ENCODE measurements at places on chromosomes 1 and 21. TPM values are rescaled to one million over a fixed set of nuclear protein-coding genes. Genes with fewer than 3 reads are reported as not detected.

The KCNJ15 gene
- not detected for total RNA-seq

DNA sequence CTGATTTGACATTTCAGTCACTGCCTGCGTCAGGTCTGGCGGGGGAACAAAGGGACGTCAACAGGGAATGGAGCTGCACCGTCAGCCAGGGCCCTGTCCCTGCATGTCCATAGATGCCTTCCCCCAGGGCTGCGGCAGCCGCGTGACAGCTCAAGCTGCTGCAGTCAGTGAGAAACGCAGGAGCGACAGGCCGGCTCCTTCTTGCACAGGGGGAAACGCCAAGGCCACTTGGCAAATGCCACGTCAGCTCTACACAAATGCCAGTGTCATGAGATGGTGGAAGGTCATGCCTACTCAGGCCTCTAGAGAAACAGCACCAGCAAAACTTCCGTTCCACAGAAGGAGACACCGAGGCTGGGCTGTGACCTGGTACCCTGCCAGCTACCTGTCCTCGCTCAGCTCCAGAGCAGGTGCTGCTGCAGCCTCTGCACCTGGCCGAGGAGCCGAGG is 37.7 kb downstream of the SYF2 start:
- H3K27me3 ChIP-seq, result no peaks in the 10 kb centered on the region
- H3K27ac ChIP-seq, result no peak overlapping the region

DNA sequence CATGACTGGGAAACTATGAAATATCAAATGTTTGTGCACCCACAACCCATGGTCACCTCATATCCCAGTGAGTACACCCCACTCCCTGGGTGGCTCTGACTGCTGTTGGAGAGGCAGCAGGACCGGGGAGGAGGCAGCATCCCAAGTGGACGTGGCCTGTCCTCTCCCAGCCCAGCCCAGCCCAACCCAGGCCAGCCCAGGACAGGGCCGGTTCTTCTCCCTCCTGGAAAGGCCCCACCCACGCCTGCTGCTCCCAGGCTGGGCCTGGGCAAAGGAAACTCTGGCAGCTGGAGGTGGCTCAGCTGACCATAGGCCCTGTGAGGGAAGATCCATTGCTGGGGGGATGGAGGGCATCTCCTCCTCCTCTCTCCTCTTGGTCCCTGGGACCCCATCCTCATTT is 19.1 kb downstream of the MATN1 start:
- DNase-seq, result no peak
- no peaks in the 10 kb centered on the region for H3K27me3 ChIP-seq
- H3K27ac ChIP-seq, result no peak overlapping the region
- no peaks in the 10 kb centered on the region for H3K36me3 ChIP-seq

GRCh38 chr1:158534496-158534895 is 19.7 kb downstream of the OR6Y1 start:
- no peaks in the 10 kb centered on the region for H3K4me1 ChIP-seq
- no peak overlapping the region for H3K4me3 ChIP-seq
- no peaks in the 10 kb centered on the region for H3K27me3 ChIP-seq
- H3K27ac ChIP-seq, result no peak overlapping the region

The DCDC2B gene
- not detected for total RNA-seq

- no peak overlapping the region for H3K4me3 ChIP-seq
- no peak overlapping the region for H3K27ac ChIP-seq
- no peaks in the 10 kb centered on the region for H3K27me3 ChIP-seq
- H3K4me1 ChIP-seq, result peaks cover under 1% of the 10 kb centered on the region
Measured at GRCh38 chr1:109926662-109927300, 16.1 kb downstream of the CSF1 start.

DNA sequence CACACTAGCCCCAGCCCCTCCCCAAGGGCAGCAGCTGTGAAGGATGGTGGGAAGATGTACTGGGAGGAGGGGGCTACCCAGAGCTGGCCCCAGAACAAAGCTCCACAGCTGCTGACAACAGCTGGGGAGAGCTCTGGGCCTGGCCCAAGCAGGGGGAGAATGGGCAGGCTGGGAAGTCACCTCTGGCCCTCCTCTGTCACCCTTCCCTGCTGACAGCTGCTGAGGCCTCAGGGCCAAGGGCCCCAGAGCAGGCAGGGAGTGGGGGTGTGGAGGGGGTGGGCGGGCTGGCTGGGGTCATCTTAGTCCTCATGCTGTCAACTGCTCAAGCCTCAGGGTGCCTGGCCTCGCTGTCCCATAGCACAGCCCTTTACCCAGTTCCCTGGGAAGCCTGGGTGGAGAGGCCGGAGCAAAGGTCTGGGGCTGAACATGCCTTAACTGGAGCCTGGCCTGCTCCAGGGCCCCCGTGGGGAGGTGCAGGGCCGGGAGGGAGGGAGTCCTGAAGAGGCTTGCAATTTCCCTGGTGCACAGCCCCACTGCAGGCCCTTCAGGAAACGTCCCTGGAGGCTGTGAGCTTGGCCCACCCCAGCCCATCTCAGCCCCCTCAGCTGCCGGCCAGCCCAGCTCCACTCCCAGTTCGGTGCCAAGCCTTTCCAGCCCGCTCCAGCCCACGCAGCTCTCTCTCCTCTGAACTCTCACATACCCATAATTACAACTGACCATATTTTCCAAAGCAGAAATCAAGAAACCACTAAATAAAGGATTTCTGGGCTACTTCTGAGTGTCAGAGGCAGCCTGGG is 25.7 kb downstream of the HSPG2 start:
- H3K36me3 ChIP-seq, result 0 out of 2 replicates have a peak, but pooled peaks cover 2% of the 10 kb centered on the region
- H3K27ac ChIP-seq, result no peak overlapping the region
- H3K4me1 ChIP-seq, result peaks cover 51% of the 10 kb centered on the region
- no peak for DNase-seq

The TNFRSF14 gene
- total RNA-seq, result 0.50 TPM

DNA sequence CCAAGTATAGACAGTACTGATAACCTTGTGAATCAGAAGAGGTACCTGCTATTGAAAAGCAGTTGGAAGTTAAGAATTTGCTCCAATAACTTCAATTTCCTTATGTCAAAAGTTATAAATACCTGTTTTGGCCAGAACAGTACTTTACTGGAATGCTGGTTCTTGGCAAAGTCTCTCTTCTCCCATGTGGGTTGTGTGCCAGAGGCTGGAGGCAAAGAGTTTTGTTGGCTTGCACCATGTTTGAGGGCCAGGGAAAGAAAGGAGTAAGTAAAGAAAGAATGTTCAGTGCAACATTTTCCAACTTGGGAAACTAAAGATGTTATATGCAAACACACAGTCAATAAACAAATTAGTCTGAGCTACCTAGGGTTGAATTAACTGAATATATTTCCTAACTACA is 67.0 kb upstream of the DYNLT5 start:
- no peak overlapping the region for H3K27ac ChIP-seq
- H3K4me3 ChIP-seq, result no peak overlapping the region

The PLA2G2C gene
- total RNA-seq, result not detected

DNA sequence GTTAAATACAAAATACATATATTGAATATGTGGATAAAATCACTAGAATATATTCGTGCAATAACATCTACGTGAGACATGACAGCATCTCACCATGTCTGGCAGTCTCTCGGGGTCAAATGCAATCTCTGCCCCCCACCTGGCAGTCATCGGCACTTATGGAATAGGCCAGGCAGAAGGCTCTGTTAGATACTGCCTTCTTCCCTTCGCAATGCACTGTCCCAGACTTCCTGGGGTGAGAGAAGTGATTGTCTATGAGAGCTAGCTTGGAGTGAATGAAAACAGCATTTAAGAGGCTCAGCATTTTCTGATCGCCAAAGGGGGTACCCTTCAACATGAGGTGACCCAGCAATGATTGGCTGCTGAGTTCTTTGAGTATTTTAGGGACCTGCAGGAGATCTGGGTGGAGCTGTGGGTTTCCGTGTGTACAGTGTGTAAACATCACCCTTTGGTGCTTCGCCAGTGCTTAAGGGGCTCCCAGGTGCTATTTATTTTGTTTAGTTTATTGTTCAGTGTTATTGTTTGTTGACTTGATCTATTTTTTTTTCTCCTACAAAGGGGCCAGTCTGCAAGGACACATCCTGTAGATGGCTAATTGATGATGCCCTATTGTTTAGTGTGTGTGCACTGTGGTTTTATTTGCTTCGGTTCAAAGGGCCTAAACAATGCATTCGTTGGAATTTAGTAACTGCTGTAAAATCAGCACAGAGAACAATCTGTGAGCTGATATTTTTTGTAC is 10.2 kb downstream of the ERG start:
- H3K36me3 ChIP-seq, result no peaks in the 10 kb centered on the region
- no peak for DNase-seq
- H3K27ac ChIP-seq, result no peak overlapping the region
- no peaks in the 10 kb centered on the region for H3K27me3 ChIP-seq
- H3K4me3 ChIP-seq, result no peak overlapping the region

DNA sequence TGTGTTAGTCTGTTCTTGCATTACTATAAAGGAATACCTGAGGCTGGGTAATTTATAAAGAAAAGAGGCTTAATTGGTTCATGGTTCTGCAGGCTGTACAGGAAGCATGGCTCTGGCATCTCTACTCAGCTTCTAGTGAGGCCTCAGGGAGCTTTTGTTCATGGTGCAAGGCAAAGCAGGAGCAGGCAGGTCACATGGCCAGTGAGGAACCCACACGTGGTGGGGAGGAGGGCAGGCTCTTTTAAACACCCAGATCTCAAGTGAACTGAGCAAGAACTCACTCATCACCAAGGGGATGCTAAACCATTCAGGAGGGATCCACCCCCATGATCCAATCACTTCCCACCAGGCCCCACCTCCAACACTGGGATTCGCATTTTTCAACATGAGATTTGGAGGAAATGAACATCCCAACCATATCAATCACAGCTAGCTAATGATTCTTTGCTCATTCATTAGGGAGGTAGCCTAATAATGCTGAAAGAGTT is 51.4 kb upstream of the RAP1A start:
- H3K4me3 ChIP-seq, result no peak overlapping the region
- H3K36me3 ChIP-seq, result no peaks in the 10 kb centered on the region
- DNase-seq, result no peak
- H3K27ac ChIP-seq, result no peak overlapping the region
- H3K4me1 ChIP-seq, result no peaks in the 10 kb centered on the region
- H3K27me3 ChIP-seq, result no peaks in the 10 kb centered on the region

- H3K4me3 ChIP-seq, result no peak overlapping the region
- DNase-seq, result no peak
- no peaks in the 10 kb centered on the region for H3K4me1 ChIP-seq
- H3K27ac ChIP-seq, result no peak overlapping the region
- H3K27me3 ChIP-seq, result no peaks in the 10 kb centered on the region
Measured at GRCh38 chr1:238954865-238955264, 431.5 kb upstream of the CHRM3 start.

GRCh38 chr1:8794605-8795004 is 22.8 kb downstream of the RERE start:
- no peak overlapping the region for H3K4me3 ChIP-seq
- peak; percentile 46 for DNase-seq
- no peak overlapping the region for H3K27ac ChIP-seq
- no peaks in the 10 kb centered on the region for H3K36me3 ChIP-seq

DNA sequence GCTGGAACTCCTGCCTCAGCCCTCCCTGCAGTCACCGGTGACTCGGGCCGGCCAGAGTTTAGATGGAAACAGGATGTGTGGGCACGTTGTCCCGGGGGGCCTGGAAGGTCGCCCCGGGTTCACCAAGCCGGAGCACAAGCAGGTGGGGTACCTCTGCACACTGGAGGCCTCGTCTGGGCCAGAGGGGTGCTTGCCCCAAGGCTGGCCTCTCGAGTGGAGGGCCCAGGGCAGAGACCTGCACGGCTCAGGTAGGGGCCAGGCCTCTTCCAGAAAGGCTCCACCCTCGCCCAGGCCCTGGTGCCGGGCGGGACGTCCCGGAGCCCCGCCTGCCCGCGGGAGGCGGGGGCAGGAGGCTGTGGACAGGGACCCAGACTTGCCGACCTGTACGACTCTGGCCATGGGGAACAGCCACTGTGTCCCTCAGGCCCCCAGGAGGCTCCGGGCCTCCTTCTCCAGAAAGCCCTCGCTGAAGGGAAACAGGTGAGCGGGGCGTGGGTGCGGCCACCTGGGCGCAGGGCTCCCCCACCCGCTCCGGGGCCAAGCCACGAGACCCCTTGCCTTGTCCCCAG is at the start of gene PLEKHN1:
PLEKHN1 (plus strand) TSS at position 348 of the 569 bp plus-strand sequence; CDS start at position 398, 50 bp downstream.
- no peak within 1 kb of the TSS for H3K27ac ChIP-seq
- H3K4me3 ChIP-seq, result peak within 1 kb of the TSS; percentile 38
- H3K4me1 ChIP-seq, result peaks cover 13% of the 10 kb centered on the region
- peaks cover 5% of the 10 kb centered on the region for H3K36me3 ChIP-seq

All from H1 (cell line).